ENCODE measurements at places on chromosomes 4 and X.

GRCh38 chr4:151530230-151530629 lies 121.3 kb downstream of the FHIP1A start:
- no peak for DNase-seq

- DNase-seq, result no peak
These were observed 72.3 kb downstream of the PAK3 start for GRCh38 chrX:111168314-111168713.

DNA sequence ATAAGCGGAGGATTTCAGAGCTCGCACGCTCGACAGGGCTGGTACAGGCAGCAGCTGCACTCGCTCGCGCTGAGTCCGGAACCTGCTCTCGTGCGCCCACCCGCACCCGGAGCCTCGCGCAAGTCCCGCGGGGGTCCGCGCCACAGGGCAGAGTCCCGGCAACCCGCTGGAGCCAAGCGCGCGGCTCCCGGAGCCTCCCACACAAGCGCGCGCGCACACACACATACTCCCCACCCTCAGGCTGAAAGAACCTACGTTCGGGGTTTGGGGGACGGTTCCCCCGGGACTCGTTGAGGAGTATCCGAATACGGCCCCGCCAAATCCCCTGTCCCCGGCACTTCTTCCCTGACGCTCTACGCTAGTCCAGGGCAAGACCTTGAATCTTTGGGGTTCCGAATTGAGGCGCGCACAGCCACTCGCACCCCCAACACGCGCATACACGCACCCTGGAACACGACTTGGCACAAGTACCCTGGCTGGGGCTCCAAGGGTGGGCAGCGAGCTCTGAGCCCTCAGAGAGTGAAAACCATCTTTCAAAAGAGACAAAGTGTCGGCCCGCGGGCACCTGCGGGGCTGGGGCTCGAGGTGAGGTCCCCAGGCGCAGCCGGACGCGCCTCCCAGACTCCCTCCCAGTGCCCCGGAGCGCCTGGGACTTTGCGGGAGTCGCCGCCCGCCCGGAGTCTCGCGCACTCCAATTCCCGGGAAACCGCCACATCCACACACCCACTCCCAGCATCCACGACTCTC lies 952 bp downstream of the ANOS1 start:
- no peak for DNase-seq

- DNase-seq, result peak; percentile 47
These were observed 39.9 kb downstream of the TXLNG start for GRCh38 chrX:16826207-16826606.

- no peak for DNase-seq
These were observed 26.7 kb upstream of the SLC10A7 start for GRCh38 chr4:146548443-146548842.

DNA sequence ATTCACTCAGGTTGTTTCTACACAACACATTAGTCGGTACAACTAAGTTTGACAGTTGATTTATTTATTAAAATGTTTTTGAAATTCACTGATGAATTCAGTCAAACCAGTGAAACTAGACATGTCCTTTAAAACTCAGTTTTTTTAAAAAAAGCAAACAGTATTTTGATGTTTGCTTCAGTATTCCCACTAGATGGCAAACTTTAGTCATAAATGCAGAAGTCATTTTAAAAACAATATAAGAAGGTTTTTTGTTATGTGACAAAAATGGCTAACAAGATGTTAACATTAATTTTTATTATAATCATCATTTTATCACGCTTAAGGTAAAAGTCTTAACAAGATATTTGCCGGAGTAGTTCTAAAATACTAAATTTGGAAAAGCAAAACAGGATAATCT lies 1337.8 kb upstream of the DIAPH2 start:
- no peak for DNase-seq
